Activated naive CD4-positive, alpha-beta T cell treated with Interleukin-2 at 50 U/mL for 16 hours (primary cell): ENCODE measurements at places on chromosomes 13 and 19.

DNA sequence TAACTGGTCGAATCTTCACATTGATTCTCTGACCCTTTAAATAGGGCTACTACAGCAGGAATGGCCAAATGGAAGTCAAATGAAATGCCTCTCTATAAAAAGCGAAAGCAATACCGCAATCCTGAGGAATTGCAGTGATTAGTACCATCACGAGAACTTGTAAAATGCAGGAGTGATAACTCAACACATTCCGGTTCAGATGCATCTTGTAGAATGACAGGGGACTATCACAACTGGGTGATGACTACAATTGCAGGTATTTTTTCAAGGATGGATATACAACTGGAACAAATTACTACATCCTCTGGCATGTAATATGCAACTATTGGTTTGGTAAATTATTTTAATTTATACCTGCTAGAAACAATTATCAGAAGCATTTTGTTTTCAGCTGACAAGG, 140.4 kb downstream of the PCDH20 start:
- no peak for DNase-seq

DNA sequence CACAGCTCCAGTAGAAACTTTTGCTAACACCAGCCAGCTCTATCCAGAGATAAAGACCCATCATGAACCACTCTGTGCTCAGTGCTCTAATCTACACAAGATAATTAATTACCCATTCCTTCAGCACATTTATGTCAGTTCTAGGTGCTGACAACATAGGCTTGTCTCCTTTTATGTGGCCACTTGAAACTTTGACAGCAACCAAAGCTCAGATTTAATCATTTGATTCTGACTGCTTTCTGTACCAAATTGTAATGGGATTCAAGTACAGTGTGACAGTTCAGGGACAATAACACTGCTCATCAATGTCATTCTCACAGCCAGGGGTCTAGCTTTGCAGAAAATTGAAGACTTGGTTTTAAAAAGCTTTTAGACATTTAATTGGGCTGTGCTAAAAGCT, 266.6 kb downstream of the KCTD12 start:
- no peak for DNase-seq

- no peak for DNase-seq
These were observed 15.9 kb upstream of the USPL1 start for GRCh38 chr13:30601836-30602235.

GRCh38 chr13:110272651-110273050, 34.3 kb downstream of the COL4A1 start:
- DNase-seq: no peak
